Stimulated activated CD8-positive, alpha-beta memory T cell treated with anti-CD3 and anti-CD28 coated beads, Interleukin-2, amount 100 ng/mL, for 1 hour (primary cell): ENCODE measurements at places on chromosomes 7 and 10.

DNA sequence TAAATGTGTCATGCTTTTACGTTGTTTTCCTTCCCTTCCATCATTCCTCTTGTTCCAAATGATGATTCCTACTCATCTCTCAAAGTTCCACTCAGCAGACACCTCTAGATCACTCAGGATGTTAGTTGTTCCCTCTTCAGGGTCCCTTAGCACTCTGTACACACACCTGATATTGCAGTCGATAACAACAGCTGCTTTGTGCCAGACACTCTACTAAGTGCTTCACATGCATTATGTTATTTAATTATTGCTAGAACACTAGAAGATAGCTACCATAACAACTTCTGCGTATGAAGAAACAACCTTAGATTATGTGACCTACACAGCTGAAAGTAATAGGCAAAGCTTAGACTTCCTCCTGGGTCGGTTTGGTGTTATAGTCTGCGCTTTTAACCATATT, 29.6 kb downstream of the PCBD1 start:
- DNase-seq = no peak

DNA sequence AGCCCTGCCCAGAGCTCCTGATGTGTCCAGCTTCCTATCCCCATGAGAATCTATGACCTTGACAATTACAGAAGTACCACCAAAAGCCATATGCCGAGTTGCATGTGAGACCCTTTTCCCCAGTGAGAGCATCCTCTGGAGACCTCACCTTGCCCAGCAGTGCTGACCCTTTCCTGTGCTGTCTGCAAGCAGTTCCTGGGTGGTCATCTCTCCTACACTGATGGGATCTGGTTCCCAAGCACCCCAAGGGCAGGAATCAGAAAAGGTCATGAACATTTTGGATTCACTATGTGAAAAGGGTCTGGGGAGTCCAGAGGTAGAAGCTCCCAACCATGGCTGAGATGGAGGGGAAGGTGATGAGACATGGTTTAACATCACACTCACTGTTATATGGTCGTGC, 18.2 kb downstream of the SFTPD start:
- DNase-seq = no peak

GRCh38 chr7:54995610-54996363, 23.0 kb upstream of the EGFR start:
- no peak for DNase-seq

GRCh38 chr10:112475575-112476218, 28.7 kb downstream of the VTI1A start:
- no peak for DNase-seq

GRCh38 chr7:20508109-20508508, 107.4 kb upstream of the ABCB5 start:
- DNase-seq = no peak

DNA sequence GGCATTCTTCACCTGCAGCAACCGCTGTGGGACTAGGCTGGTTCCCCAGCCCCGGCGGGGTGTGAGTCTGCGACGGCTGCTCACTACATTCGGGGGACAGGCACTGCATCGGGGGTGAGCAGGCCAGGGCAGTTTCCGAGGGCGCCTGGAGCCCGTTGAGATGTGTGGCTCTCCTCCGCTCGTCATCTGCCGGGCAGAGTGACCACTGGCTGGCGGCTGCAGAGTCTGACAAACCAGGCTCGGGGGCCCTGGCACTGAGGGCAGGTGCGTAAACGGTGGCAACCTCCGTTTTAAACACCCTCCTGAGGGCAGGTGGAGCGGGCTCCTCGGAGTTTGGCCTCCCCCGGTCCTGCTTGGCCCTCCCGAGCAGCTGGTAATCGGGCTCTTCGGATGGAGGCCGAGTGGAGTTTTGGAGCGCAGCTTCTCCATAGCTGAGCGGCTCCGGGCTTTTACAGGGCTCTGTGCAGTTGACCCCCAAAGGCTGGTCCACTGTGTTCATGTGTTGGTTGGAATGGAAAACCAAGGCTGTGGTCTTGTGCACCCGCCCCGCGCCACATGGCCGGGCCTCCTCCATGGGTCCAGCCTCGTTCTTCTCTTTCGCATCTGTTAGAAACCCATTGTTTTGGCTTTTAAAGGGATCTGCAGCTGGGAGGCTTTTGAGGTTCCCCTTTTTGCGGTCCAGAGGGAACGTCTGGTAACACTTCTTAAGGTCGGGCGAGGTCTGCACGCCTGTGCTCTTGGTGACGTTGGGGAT, 20.9 kb downstream of the INSYN2A start:
- no peak for DNase-seq

DNA sequence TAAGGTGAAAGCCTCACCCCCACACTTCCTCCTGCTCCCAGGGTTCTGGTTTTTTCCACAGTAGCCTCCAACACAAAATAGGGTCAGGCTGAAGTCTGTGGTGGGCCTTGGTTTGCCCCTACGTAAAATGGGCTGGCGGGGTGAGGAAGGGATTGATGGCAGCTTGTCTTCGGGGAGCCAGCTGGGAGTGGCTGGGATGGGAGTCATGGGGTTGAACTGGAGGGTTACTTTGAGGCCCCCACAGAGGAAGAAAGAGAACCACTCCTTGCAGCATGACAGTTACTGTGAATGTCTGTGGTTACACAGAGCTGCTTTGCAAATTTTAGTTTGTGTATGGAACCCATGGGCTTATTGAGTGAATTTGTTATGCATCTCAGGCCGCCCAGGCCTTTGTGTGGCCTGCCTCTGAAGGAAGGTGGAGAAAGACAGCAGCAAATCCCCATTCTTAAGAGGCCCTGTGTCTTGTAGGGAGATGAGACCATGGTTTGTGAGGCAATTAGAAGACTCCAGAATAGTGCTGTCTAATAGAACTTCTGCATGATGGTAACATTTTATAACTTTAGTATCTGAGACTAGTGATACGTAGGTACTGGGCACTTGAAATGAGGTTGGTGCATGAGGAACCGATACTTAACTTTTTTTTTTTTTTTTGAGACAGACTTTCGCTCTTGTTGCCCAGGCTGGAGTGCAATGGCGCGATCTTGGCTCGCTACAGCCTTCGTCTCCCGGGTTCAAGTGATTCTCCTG, 8.1 kb downstream of the TRIM8 start:
- no peak for DNase-seq

- no peak for DNase-seq
Observed at GRCh38 chr10:73873838-73874215, 528 bp downstream of the CAMK2G start.

DNA sequence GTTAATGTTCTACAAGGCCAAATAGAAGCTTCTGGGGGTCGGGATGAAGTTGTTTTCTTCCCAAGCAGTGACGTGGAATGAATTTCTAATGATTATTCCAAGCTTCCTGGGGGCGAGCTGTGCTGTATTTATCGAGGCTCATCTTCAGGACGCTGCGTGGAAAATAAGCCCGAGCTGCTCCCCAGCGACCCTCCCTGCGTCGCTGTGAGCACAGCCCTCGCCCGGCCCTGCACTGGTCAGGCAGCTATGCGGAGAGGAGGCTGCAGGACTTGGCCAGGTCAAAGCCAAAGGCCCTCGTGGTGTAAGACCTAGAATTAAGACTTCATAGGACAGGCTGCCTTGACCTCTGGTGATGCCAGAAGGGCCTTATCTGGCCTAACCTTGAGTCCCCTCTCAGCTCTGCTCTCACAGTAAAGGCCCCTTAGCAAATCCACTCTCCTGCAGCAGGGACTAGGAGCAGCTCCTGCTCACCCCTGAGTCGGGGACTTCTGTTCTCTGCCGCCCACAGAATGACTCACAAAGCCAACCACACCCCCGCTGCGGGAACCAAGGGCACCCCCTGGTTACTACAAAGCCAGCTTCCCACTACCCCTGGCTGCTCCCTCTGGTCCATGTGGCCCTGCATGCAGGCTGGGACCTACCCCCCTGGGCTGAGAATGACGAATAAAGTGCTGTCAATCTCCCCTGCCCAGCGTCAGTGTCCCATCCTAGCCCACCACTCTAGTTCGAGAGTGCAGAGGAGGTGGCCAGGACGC, 501.6 kb downstream of the TCERG1L start:
- no peak for DNase-seq

GRCh38 chr7:131042269-131043160, 285.2 kb upstream of the MKLN1 start:
- DNase-seq = no peak

- no peak for DNase-seq
Observed at GRCh38 chr7:5662828-5663227, 118.6 kb downstream of the RNF216 start.
